ENCODE measurements at places on chromosomes 12 and 14. TPM values are rescaled to one million over a fixed set of nuclear protein-coding genes. Genes with fewer than 3 reads are reported as not detected.

GRCh38 chr14:85481471-85481870, 48.5 kb upstream of the FLRT2 start:
- no peak for DNase-seq
- no peaks in the 10 kb centered on the region for H3K4me1 ChIP-seq

GRCh38 chr12:100656141-100656540, 82.7 kb downstream of the GAS2L3 start:
- no peaks in the 10 kb centered on the region for H3K27me3 ChIP-seq
- H3K36me3 ChIP-seq: no peaks in the 10 kb centered on the region
- no peaks in the 10 kb centered on the region for H3K4me1 ChIP-seq

DNA sequence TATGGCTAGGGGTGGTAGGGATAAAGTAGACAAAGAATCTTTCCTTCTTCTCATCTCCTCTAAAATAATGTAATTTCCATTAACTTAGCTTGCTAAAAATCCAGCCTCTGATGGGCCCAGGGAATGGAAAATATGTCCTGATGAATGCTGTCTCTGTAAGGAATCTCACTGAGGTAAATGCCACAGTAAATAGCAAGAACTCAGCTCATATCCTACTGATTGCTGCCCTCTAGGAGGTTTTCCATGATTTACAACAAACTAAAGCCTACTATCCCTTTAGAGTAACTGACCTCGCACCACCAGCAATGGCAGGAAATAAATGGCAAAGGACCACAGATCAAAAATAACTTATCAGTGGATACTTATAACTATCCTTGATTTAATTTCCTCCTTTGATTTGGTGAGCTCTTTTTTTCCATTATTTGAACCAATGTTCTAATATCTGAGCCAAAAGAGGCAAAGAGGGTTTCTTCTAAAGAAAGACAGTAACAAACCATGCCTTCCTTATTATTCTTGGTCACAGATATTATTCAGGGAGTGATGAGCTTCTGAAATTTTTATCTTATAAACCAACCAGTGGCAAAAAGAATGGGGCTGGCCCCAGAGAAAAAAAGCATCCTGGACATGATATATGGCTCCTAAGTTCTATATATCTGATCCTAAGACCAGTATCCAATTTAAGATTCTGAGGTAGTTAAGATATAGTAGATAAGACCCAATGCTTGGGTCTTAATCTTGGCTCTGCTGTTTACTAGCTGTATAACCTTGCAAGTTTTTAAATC, 43.8 kb downstream of the SENP1 start:
- no peak overlapping the region for H3K27ac ChIP-seq
- peaks cover 85% of the 10 kb centered on the region for H3K36me3 ChIP-seq
- H3K27me3 ChIP-seq: no peaks in the 10 kb centered on the region
- no peak overlapping the region for H3K4me3 ChIP-seq

OVCH1 gene
- 0.37 TPM for total RNA-seq

- no peak overlapping the region for H3K27ac ChIP-seq
- no peaks in the 10 kb centered on the region for H3K4me1 ChIP-seq
- no peaks in the 10 kb centered on the region for H3K27me3 ChIP-seq
- no peak overlapping the region for H3K4me3 ChIP-seq
- peaks cover 6% of the 10 kb centered on the region for H3K36me3 ChIP-seq
Observed at GRCh38 chr14:99440278-99440677, 40.4 kb downstream of the SETD3 start.

- no peak for DNase-seq
- H3K27ac ChIP-seq: peak overlapping the region; percentile 40
- no peaks in the 10 kb centered on the region for H3K27me3 ChIP-seq
- H3K4me1 ChIP-seq: no peaks in the 10 kb centered on the region
- H3K36me3 ChIP-seq: no peaks in the 10 kb centered on the region
- H3K4me3 ChIP-seq: no peak overlapping the region
Observed at GRCh38 chr14:54643696-54644176, 76.8 kb downstream of the SAMD4A start.

DNA sequence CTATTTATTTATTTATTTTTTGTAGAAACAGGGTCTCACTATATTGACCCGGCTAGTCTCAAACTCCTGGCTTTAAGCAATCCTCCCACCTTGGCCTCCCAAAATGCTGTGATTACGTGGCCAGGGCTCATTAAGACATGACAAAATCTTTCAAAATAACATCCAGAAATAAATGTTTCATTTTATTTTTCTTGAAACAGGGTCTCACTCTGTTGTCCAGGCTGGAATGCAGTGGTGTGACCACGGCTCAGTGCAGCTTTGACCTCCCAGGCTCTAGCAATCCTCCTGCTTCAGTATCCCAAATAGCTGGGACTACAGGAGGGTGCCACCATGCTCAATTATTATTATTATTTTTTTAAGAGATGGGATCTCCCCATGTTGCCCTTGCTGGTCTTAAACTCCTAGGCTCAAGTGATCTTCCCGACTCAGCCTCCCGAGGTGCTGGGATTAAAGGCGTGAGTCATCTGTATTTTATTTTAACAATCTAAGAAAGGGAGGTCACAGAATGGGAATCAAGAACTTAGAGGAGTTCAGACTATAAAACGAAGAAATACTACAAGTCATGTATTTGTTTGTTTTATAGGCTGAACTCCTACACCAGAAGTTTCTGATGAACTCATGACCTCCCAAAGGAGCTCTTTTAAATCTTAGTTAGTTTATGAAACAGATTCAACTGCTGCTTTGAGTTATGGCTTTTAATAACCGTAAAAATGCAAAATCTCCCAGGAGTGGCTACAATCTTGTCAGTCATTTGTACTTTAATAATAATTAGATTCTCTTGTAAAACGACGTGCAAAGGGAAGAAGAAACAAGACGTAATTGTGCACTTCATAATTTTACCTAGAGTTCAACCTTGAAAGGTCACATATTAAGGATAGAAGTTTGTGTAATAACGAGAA, 2.1 kb upstream of the TMEM263 start:
- H3K27me3 ChIP-seq: no peaks in the 10 kb centered on the region
- H3K27ac ChIP-seq: peak overlapping the region; percentile 94
- no peak for DNase-seq
- no peak overlapping the region for H3K4me3 ChIP-seq
- no peaks in the 10 kb centered on the region for H3K36me3 ChIP-seq

GRCh38 chr12:18859400-18859799, 121.5 kb downstream of the CAPZA3 start:
- H3K4me1 ChIP-seq: no peaks in the 10 kb centered on the region
- DNase-seq: no peak
- H3K27ac ChIP-seq: no peak overlapping the region
- no peak overlapping the region for H3K4me3 ChIP-seq
- no peaks in the 10 kb centered on the region for H3K27me3 ChIP-seq
- H3K36me3 ChIP-seq: no peaks in the 10 kb centered on the region

DNA sequence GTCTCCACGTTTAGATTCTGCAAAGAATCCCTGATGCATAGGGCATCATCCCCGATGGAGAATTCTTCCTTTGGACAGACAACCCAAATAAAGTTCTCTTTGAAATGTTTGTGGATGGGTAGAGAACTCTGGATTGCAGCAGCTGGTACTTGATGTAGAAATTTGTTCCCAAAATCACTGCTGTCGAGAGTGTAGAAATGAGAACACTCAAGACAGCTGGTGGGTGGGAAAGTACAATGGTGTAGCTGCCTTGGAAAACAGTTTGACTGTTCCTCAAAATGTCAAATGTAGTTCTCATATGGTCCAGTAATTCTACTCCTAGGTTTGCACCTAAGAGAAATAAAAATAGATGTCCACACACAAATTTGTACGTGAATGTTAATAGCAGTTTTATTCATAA, 671.5 kb upstream of the TMEM132C start:
- H3K4me1 ChIP-seq: no peaks in the 10 kb centered on the region
- H3K27ac ChIP-seq: no peak overlapping the region
- no peaks in the 10 kb centered on the region for H3K36me3 ChIP-seq
- no peaks in the 10 kb centered on the region for H3K27me3 ChIP-seq

GRCh38 chr12:50934981-50935807, 17.1 kb upstream of the HIGD1C start:
- H3K4me3 ChIP-seq: no peak overlapping the region
- peak overlapping the region; percentile 75 for H3K27ac ChIP-seq
- H3K27me3 ChIP-seq: no peaks in the 10 kb centered on the region

KRT72 gene
- not detected for total RNA-seq

DNA sequence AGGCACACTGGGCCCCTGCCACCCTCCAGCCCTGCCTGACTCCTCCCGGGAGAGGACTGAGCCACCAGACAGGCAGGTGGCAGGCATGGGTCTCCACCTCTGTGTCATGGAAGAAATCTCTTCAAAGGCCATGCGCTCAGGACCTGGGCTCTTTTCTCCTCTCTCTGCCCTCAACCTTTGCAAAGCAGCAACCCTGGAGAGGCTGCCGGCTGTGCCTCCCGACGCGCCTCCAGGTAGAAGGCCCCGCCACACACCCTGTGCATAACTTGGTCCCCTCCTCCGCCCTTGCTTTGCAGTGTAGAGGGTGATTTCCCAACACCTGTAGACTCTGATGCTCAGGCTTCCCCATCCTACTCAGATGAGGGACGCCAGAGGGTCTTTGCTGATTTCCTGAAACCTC, 28.2 kb upstream of the TMEM179 start:
- DNase-seq: no peak
- H3K36me3 ChIP-seq: no peaks in the 10 kb centered on the region
- no peak overlapping the region for H3K27ac ChIP-seq

DNA sequence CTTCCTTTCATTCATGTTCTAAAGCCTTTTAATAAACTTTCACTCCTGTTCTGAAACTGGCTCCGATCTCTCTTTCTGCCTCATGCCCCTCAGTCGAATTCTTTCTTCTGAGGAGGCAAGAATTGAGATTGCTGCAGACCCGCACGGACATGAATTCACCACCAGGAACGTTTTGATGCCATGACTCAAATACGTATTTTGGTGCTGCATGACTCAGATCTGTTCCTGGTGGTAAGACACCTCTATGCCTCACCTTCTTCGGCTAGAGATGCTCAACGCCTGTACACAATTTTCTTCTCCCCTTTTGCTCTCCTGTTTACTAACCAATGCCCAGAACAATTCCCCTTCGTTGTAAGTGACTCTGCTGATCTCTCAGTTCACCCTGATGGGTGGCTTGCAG, 52.0 kb upstream of the RIMBP2 start:
- DNase-seq: no peak
- H3K4me1 ChIP-seq: no peaks in the 10 kb centered on the region
- no peaks in the 10 kb centered on the region for H3K36me3 ChIP-seq
- H3K4me3 ChIP-seq: no peak overlapping the region

- no peak for DNase-seq
- H3K27ac ChIP-seq: peak overlapping the region; percentile 37
- H3K27me3 ChIP-seq: no peaks in the 10 kb centered on the region
- H3K4me3 ChIP-seq: no peak overlapping the region
- no peaks in the 10 kb centered on the region for H3K4me1 ChIP-seq
Observed at GRCh38 chr14:102215071-102215470, 75.4 kb downstream of the WDR20 start.

GRCh38 chr12:106602076-106602475, 19.3 kb downstream of the RFX4 start:
- peaks cover 10% of the 10 kb centered on the region for H3K27me3 ChIP-seq
- no peak for DNase-seq
- H3K4me1 ChIP-seq: no peaks in the 10 kb centered on the region
- no peaks in the 10 kb centered on the region for H3K36me3 ChIP-seq

Measured in transverse colon (tissue), 4 donors.